Foreskin fibroblast (primary cell): ENCODE measurements at places on chromosomes 2 and 18.

- no peak for DNase-seq
Measured at GRCh38 chr2:158142568-158143332, 41.1 kb downstream of the UPP2 start.

DNA sequence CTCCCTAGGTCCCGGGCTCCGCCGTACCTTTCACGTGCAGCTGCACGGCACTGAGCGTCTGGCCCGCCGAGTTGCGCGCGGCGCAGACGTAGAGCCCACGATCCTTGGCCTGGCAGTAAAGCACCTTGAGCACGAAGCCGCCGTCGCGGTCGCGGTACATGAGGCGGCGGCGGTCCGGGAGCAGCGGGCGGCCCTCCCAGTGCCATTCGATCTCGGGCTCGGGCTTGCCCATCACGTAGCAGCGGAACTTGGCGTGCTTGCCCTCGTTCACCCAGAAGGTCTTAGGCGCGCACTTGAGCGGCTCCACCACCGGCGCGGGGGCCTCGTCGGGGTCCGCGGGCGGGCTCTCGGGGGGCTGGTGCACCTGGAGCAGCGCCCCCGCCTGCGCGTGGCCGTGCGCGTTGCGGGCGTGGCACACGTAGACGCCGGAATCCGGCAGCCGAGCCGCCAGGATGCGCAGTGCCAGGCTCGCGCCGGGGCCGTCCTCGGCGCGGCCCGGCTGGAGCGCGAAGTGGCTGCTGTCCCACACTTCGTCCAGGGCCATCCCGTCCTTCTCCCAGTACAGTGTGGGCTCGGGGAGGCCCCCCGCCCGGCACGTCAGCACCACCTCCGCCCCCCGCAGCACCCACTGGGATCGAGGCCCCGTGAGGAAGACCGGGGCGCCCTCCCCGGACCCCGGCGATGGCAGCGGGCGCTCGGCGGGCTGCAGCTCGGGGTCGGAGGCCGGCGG, 980 bp downstream of the OBSL1 start:
- peak; percentile 48 for DNase-seq

GRCh38 chr2:191593622-191594385, 84.1 kb upstream of the NABP1 start:
- DNase-seq = peak; percentile 26

- no peak for DNase-seq
Measured at GRCh38 chr18:1078301-1078700, 173.6 kb downstream of the ADCYAP1 start.

GRCh38 chr2:51789918-51790317, 758.0 kb upstream of the NRXN1 start:
- no peak for DNase-seq

GRCh38 chr18:2570772-2571199, 519 bp downstream of the METTL4 start:
- DNase-seq = peak; percentile 52

DNA sequence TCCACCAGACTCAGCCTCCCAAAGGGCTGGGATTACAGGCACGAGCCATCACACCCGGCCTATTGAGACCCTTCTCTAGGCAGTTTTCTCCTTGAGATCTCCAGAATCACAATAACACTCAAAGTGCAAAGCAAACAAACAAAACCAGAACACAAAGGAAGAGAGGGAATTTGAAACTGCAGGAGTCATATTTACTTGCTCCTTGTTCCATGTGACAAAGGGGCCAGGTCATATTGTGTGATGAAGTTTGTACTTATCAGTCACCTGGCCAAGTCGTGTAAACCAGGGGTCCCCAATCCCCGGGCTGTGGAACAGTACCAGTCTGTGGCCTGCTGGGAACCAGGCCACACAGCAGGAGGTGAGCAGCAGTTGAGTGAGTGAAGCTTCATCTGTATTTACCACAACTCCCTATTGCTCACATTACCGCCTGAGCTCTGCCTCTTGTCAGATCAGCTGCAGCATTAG, 26.5 kb downstream of the SCYGR8 start:
- DNase-seq = no peak

DNA sequence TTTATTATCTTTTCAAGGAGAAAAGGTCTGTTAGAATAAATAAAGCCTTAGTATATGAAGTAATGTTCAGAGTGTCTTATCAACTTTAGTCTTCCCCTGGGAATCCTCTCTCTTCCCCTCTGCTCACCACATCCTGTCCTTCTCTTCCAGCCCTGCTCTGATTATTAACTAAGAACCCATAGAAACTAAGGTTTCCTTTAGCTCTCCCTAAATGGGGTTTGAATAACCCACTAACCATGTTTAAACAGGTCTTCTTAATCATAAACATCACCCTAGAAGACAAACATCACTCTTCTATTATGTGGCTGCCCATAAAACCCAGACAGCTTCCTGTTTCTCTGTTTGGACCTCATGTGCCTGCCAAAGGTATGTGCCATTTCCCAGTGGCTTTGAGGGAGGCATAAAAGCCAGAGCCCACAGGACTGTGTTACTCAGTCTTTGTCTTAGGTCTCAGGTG, 50.1 kb downstream of the SLC14A1 start:
- DNase-seq = no peak

DNA sequence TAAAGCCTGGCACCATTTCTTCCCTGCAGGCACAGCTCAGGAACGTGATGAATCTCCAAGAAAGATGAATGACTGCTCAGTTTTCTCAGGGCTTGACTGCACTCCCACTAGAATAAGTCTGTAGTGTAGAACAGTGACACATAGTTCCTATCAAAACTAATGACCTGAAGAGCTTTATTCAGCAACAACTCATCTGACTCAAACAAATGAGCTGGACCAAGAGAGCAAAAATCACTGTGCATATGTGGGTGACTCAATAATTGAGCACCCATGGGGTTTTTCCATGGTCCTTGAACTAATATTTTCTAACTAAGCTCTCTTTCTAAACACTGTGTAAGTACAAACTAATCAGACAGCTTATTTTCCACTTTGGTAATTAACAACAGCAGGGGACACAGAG, 61.1 kb upstream of the XDH start:
- peak; percentile 86 for DNase-seq

GRCh38 chr2:164644036-164644700, 22.9 kb upstream of the GRB14 start:
- no peak for DNase-seq

DNA sequence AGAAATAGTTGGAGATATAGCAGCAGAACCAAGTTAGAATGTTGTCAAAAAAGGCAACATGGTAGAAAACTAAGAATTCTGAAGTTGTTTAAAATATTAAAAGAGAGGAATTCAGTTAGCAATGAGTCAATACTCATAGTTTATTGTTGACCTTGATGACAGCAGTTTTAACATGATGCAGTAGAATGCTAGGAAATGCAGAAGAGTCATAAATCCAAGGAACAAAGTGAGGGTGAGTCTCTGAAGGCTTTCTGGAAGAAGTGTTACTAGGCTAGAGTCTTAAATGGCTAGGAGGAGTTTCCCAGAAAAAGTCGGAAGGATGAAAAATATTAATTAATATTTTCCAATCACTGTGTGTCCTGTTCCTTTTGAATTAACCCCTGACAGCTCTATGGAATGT, 807.3 kb downstream of the TSN start:
- DNase-seq = no peak

DNA sequence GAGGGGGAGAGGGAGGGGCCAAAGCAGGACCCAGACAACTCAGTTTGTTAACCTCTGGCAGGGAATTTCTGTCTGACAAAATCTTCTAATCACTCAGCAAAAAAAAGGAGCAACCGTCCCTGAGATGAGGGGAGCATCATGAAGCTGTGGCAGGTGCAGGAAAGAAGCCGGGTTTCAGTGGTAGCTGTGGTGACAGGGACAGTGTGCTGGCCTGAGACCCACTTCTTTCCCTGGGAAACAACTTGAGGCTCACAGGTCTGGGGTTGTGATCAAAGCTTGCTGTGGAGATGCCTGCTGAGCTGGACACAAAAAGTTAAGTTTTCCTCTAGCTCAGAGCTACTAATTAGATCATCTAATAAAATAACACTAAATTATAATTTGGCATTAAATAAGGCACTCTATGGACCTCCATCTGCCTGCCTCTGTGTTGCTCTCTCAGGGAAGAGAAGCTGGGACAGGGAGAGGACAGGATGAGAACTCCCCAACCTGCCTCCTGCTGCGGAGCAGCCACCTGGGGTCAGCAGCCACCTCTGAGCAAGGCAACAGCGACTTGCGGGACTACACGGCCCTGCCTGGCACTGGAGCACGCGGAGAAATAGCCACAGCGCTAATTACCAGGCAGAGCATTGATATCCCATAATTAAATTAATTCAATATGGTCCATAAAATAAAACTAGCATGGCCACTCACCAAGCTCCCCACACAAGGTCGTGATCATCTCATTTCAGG, 104.6 kb upstream of the TEX51 start:
- no peak for DNase-seq

DNA sequence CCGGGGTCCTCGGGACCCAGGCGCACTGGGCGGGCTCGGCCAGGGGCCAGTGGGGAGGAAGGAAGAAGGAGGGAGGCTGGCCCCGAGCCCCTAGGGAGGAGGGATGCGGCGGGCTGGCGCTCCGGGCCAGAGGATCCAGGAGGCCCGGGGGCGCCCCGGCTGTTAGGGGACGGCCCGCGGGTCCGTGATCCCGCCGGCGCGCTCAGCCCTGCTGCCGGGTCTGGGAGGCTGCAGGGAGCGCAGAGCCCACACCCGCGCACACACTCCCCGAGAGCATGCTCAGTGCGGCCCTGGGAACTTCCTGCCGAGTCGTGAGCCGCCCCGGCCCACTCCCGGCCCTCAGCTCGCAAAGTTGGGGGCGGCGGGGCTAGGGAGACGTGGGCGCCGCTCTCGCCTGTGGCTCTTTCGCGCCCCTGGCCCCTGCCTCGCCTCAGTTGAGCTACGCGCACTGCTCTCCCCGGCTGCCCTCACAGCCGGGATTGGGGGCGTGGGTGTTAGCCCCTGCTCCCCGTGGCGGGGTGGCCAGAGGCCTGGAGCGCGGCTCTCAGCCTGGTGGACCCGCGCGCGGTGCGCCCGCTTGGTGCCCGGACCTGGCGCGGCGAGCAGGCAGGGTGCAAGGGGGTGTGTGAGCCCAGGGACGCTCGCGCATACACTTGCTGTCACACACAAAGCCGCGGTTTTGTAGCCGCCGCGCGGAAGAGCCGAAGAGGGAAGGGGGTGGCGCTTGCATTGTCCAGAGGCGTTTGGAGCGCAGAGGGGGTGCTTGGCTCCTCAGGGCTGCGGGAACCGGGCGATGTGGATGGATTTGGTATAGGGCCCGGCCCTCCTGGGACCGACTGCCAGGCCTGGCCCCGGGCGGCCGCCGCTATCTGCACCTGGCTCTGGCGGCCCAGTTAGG, 132.9 kb upstream of the MGAT5 start:
- peak; percentile 85 for DNase-seq

GRCh38 chr2:85380048-85380447, 25.5 kb downstream of the ELMOD3 start:
- DNase-seq = no peak

- DNase-seq = no peak
Measured at GRCh38 chr2:55985406-55985805, 61.8 kb upstream of the EFEMP1 start.

GRCh38 chr18:51645607-51646006, 448.1 kb upstream of the MEX3C start:
- no peak for DNase-seq
